ENCODE measurements at places on chromosomes 12 and 14.
A peak's percentile ranks its signal among the peaks of the same experiment; 100 is the strongest.

DNA sequence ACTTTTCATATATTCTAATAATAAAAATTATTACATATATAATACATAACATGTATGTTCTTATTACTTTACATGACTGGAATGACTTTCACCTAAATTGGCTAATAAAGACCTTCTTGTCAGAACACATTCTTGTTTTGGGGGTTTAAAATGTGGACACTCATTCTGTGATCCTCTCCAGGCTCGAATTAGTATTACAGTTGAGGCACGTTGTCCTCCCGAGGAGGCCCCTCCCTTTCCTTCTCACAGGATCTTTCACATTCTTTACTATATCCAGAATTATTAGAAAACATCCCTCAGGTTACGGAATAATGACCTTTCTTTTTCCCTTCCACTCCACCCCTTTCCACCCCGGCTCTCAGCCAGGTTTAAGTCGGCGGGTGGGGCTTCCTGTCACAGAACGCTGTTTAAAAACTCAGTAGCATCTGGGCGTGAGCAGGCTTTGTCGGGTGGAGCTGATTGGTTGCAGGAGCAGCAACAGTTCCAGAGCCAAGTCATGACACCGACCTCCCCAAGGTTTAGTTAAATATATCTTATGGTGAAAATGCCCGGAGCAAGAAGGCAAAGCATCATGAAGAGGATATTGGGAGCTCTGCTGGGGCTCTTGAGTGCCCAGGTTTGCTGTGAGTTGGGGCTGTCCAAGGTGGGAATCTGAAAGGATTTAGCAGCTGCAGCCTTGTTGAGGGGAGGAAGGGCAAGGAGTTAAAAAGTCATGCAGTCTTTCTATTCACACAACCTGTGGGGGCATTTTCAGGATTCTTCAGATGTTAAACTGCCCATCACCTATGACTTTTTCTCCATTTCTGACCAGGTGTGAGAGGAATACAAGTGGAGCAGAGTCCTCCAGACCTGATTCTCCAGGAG, 396.7 kb upstream of the OR4E1 start:
- peak; percentile 32 for DNase-seq

GRCh38 chr12:86959766-86960458, 703.7 kb upstream of the MGAT4C start:
- no peak for DNase-seq

DNA sequence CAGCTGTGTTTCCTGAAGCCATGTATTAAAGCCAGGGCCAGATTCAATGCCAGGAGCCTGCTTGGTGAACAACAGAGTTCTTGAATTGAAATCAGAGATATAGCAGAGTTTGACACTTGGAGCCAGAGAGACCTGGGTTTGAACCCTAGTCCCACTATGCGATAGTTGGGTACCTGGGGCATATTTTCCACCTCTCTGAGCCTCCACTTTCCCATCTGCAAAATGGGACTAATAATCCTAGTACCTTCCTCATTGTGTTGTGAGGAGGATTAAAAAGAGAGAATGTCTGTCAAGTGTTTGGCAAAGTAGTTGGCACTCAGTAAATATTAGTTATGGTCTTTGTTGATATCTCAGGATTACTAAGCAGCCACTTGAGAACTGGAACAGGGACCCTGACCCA, 6.0 kb upstream of the HRK start:
- no peak for DNase-seq

GRCh38 chr12:67826946-67827720, 162.1 kb upstream of the IFNG-AS1 start:
- no peak for DNase-seq

- no peak for DNase-seq
Measured at GRCh38 chr12:89247541-89247942, 104.8 kb downstream of the DUSP6 start.

GRCh38 chr12:1502831-1503230, 91.5 kb downstream of the FBXL14 start:
- DNase-seq: no peak

DNA sequence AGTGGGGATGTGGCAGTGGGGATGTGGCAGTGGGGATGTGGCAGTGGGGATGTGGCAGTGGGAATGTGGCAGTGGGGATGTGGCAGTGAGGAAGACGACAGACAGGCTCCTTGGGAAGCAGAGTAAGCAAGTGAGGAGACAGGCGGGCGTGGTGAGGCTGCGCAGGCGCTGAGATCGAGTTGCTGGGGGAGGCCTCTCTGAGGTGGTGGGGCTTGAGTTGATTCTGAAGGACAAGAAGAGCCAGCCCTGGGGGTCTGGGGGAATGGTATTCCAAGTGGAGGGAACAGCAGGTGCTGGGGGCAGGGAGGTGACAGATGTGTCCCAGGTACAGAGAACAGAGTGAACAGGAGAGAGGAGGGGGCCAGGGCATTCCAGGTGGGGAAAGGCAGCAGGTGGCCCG, 33.8 kb upstream of the TSPAN9 start:
- no peak for DNase-seq

DNA sequence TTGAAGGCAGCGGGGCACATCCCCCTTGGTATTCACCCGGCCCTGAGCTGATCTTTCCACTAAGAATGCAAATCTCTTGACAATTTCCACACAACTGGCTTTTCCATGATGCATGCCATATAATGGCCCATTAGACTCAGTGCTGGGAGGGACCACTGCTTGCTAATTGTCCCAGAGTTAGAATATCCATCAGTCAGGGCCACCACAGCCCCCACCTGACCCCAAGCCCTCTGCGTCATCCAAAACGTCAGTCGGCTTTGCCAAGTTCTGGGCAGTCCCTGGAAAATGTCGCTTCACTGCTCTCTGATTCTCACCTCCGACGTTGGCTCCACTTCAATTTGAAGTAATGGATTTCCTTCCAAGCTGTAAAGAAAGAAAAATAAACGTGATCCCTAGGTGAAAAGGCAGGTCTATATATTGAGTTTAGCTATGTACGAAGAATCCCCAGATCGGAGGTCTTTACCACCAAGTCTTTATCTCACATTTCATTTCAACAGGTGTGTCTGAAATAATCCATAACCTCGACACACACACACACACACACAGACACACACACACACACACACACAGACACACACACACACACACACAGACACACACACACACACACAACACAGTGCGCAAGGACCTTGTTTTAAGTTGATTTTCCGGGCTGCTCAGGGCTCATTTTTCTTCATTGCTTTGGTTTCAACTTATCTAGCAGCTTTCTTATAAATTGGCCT, 165.5 kb upstream of the NOS1 start:
- DNase-seq: peak; percentile 17

- DNase-seq: no peak
Measured at GRCh38 chr12:15355766-15356165, 33.5 kb downstream of the PTPRO start.

- no peak for DNase-seq
Measured at GRCh38 chr14:75442642-75443041, 14.8 kb downstream of the JDP2 start.

DNA sequence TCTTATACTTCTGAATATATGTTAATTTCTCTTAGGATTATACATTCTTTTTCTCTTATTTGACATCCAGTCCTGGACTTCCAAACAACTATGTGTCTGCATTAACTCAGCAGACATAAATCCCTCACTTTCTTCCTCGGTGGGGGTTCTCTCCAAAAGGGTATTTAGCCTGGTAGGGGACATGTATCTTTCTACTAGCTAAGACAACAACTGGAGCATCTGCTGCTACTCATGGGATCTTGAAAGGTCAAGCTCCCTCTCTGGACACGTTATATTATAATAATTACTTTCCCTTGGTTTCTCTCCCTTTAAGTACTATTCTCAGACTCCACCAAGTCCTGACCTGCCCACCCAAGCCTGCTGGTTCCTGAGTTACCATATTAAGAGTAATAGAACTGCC, 983.7 kb upstream of the FLRT2 start:
- no peak for DNase-seq
